GM23248 (cell line): ENCODE measurements at places on chromosomes 12 and 14. TPM values are rescaled to one million over a fixed set of nuclear protein-coding genes. Genes with fewer than 3 reads are reported as not detected.

BCL2L14 gene
- total RNA-seq, result not detected in 2 replicates

SLCO1C1 gene
- total RNA-seq, result not detected in 2 replicates

SLC25A3 gene
- 941 and 1,024 TPM in 2 replicates for total RNA-seq

ANKRD33 gene
- total RNA-seq, result not detected in 2 replicates

NEDD1 gene
- 54.3 and 62.0 TPM in 2 replicates for total RNA-seq

FOXN4 gene
- total RNA-seq, result not detected in 2 replicates

CSRP2 gene
- 53.0 and 62.2 TPM in 2 replicates for total RNA-seq

TAS2R20 gene
- 1.8 and 2.5 TPM in 2 replicates for total RNA-seq

B4GALNT3 gene
- 0.11 TPM in 1 of 2 replicates, not detected in the other for total RNA-seq

SCNN1A gene
- 0.76 TPM in 1 of 2 replicates, not detected in the other for total RNA-seq

AQP6 gene
- total RNA-seq, result not detected in 2 replicates
